Activated T-helper 1 cell treated with anti-CD3 and anti-CD28 coated beads, Interleukin-12 subunit alpha, Interleukin-12 subunit beta, Interleukin-2, Interleukin-4 antibody, amounts not matched to agents 30 ng/mL and 10 ng/mL and 1 ng/mL, durations not matched to agents 14 hours and 24 hours and 36 hours (primary cell): ENCODE measurements at places on chromosomes 16 and 17. TPM values are rescaled to one million over a fixed set of nuclear protein-coding genes. Genes with fewer than 3 reads are reported as not detected.
A peak's percentile ranks its signal among the peaks of the same experiment; 100 is the strongest.

GRCh38 chr17:26809033-26809432, 484.9 kb upstream of the WSB1 start:
- no peak for DNase-seq

DNA sequence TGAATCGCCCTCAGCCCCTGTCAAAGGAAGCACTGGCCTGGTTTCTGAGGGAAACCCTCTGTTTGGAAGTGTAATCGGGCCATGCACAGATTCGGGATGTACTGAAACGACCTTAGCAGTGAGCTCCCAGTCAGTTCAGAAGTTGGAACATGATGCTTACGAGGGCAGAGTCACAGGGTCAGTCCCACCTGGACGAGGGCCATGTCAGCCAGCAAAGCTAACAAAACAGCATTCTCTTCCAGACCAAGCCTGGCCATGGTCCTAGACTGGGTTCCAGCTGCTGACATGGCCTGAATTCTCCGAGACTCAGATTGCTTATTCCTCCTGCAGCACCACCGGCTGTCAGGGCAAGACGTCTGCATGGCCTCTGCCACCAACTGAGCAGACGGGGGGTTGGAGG, 192.2 kb upstream of the WSCD1 start:
- no peak for DNase-seq

GRCh38 chr16:6035161-6035560, 937.6 kb upstream of the EEF2KMT start:
- DNase-seq, result no peak

DNA sequence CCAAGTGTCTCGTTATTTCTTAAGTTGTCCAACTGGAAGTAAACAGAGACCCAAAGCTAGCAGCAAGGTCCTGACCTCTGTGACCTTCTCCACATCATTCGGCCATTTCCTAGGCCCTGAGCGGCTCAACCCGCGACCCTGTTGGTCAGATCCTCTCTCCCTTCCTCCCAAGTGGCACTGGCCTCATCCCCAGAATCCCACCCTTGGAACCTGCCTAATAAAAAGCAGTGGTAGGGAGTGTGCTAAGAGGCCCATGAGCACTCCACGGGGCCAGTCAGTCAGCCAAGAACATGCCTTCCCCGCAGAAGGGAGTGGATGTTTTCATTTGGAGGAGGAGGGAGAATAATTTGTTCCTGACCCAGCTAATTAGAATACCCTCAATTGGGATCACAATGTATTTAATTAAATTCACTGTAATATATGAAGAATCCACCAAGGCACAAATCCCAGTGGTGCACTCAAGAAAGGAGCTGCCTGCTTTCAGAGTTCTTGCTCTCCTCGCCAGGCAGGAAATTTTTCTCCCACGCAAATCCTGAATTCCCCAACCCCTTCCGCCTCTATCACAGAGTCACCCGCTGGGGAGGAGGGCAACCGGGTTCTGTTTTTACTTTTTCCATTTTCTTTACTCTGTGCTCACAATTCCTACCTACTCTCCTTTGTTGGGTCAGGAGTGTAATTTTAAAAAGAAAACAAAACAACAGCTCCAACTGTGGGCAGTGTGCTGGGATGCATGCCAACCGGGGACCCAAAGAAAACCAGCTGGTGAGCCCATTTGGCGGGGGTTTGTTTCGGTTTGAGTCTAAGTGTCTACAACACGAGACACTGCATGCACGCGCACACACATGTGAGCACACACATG, 153.4 kb downstream of the ZFHX3 start:
- DNase-seq, result no peak

- DNase-seq, result no peak
These were observed 215.9 kb upstream of the TNRC6C start for GRCh38 chr17:77742579-77742978.

DNA sequence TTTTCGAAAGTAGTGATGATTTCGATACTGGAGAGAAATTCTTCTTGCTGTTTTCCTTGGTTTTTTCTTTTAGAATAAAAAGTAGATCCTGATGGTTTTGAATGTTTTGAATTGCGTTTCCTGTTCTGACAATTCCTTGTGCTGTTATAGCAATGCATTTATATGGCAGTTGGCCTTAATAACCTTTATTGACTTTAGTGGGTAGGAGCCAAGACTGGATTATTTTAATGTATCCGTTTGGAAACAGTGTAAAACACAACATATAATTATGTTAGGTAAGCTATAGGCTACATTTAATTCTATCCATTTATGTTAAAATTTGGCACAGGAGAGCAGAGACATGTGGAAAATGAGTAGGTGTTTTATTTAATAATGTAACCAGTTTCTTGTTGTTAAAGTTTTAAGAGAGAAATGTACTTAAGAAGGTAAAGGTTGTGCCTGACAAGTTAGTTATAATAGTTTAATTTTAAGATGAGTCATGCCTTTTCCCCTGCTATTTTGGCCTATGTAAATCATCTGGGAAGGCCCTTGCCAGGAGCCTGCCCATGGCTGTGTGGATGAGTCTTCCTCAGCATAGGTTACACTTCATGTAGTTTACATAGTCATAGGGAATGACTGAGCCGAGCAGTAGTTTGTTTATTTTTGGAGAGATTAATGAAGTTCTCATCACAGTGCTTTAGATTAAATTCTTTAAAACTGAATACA, 189.9 kb downstream of the FTO start:
- no peak for DNase-seq

DNA sequence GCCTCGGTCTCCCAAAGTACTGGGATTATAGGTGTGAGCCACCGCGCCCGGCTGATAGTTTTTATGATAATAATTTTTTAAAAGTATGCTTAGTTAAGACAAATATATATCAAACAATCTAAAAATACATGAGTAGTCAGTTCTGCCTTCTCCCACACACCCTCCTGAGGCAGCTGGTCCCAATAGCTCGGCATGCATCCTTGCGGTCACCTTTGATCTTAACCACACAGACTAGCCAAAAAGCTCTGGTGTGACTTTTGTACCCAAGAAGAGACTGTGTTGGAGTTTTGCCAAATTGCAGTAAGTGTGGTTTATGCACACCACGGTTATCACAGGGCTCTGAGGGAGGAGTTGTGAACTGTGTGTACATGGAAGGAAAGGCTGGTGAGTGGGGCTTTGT, 25.6 kb downstream of the ATP6V0A1 start:
- DNase-seq, result peak; percentile 75

DNA sequence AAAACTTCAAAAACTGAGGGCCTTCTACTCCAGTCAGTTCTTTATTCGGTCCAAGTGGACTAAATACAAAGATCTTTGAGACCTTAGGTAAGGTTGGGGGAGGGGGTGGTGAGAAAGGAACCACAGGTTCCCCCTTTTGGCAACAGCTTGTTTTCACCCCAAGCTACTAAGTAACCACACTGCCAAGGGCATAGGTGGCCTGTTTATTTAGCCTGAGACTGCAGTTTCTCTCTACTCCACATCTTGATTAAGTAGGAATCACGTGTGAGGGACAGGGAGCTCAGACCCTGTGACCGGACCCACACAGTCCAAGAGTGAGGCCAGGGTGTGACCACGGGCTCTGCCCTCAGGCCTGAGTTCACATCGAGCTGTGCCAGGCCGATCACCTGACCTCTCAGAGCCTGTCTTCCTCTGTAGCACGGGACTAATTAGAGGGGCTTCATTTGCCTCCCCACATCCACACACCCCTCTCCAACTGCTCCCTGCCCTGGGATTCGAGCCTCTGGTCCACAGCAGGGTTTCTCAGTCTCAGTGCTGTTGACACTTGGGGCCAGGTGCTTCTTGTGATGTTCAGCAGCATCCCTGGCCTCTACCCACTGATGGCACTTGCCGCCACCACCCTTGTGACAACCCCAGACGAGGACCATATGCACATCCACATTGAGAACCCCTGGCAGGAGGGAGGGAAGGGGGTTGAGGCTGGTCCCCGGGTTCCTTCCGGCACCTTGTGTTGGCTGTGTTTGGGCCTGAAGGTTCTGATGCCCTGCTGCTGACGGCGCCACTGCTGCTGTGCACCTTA, 17.8 kb downstream of the ST6GALNAC2 start:
- DNase-seq, result no peak

DNA sequence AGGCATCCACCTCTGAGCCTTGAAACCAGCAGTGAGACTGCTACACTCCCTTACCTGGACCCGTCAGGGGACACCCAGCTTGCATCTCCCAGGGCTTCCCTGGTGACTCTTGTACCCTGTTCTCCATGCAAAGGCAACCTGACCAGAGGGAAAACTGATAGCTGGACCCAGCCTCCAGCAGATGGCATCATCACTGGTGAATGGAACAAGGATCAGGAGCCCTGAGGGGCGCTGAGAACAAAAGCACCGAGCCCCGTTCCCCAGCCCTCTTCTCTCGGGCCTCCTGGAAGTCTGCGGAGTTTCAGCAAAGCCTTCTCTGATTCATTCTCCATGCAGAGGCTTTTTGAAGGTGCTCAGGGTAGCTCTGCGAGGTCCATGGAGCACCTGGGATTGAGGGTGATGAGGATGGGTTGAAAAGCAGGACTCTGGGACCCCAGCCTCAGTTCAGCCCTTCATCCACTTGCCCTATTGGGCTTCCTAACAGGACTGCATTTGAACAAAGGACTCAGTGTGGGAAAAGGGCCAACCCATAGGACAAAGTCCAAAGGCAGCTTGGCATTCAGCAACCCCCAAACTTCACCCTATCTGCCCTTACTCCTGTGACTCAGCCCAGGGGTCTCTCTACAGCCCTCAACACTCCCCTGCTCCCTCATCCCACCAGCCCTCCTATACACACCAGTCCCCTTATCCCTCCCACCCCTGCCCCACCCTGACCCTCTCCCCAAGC, 45.0 kb upstream of the LHX1 start:
- DNase-seq, result no peak

- no peak for DNase-seq
These were observed 14.1 kb downstream of the RAB40C start for GRCh38 chr16:603933-604332.

DNA sequence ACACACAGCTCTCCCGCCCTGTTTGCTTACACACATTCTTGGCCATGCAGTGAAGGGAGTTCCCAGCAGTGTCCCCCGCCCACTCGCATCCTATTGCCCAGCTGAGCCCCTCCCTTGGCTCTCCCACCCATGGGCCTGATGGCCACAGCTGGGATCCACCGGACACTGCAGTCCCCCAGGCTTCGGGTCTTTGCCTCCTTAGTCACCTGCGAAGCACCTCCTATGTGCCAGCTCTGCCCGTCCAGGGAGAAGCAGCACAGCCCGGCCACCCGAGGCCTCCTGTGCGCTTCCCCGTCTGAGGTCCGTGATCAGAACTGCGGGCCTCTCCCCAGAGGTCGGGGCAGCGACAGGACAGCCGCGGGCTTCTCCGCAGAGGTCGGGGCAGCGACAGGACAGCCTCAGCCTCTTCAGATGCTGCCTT, 136.9 kb downstream of the BANP start:
- no peak for DNase-seq

- DNase-seq, result no peak
These were observed 50.6 kb downstream of the TENT4B start for GRCh38 chr16:50203681-50204080.

GRCh38 chr16:75234856-75235696, 16.3 kb downstream of the CTRB1 start:
- no peak for DNase-seq

ABCA10 gene
- total RNA-seq, result 0.44 TPM in 2 replicates

MRTFB gene
- 10.4 and 13.5 TPM in 2 replicates for total RNA-seq

FNDC8 gene
- not detected in 2 replicates for total RNA-seq

METTL23 gene
- total RNA-seq, result 35.5 and 38.2 TPM in 2 replicates

SMIM36 gene
- not detected in 2 replicates for total RNA-seq

KCNJ2 gene
- total RNA-seq, result 0.05 TPM in 1 of 2 replicates, not detected in the other

COG8 gene
- total RNA-seq, result 45.3 and 46.5 TPM in 2 replicates

PABPN1L gene
- total RNA-seq, result not detected in 2 replicates
